Hepatocyte (in vitro differentiated cells): ENCODE measurements at places on chromosomes 1 and 21. TPM values are rescaled to one million over a fixed set of nuclear protein-coding genes. Genes with fewer than 3 reads are reported as not detected.
A peak's percentile ranks its signal among the peaks of the same experiment; 100 is the strongest.

UMODL1 gene
- 0.16 and 0.47 TPM in 2 replicates for total RNA-seq

DNA sequence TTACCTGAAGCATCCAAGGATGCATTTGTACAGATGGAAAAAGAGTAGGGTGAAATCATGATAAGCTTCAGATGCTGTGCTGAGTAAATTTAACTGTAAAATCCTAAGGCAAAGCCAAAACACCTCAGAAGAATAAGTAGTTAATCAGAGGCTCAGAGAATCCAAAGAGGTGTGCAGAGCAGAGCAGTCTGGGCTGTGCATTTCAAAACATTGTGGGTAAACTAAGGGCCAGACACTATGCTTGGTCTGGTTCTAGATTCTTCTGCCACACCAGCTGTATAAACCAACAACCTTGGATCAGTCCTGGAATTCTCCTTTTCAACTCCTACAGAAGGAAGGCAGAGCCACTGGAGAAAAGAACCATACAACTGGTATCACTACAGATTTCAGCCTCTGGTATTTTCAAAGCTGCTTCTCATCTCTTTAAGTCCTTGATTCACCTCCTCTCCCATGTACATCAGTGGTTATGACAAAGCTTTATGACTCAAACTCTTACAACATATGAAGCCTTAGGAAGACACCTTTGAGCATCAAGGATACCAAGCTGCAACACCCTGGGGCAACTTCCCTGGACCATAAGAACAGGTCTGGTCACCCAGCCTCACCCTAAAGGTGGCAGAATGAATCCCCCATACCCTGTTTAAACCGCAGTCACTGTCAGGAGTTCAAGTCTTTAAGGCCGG is 11.6 kb upstream of the HIPK1 start:
- no peaks in the 10 kb centered on the region for H3K4me1 ChIP-seq
- no peak for DNase-seq
- no peak overlapping the region for H3K4me3 ChIP-seq
- H3K27me3 ChIP-seq: no peaks in the 10 kb centered on the region
- no peak overlapping the region for H3K27ac ChIP-seq
- no peaks in the 10 kb centered on the region for H3K36me3 ChIP-seq

- peak overlapping the region; percentile 80 for H3K27ac ChIP-seq
- no peaks in the 10 kb centered on the region for H3K4me1 ChIP-seq
- H3K36me3 ChIP-seq: no peaks in the 10 kb centered on the region
These were observed 18.8 kb upstream of the SCCPDH start for GRCh38 chr1:246705368-246705767.

DNA sequence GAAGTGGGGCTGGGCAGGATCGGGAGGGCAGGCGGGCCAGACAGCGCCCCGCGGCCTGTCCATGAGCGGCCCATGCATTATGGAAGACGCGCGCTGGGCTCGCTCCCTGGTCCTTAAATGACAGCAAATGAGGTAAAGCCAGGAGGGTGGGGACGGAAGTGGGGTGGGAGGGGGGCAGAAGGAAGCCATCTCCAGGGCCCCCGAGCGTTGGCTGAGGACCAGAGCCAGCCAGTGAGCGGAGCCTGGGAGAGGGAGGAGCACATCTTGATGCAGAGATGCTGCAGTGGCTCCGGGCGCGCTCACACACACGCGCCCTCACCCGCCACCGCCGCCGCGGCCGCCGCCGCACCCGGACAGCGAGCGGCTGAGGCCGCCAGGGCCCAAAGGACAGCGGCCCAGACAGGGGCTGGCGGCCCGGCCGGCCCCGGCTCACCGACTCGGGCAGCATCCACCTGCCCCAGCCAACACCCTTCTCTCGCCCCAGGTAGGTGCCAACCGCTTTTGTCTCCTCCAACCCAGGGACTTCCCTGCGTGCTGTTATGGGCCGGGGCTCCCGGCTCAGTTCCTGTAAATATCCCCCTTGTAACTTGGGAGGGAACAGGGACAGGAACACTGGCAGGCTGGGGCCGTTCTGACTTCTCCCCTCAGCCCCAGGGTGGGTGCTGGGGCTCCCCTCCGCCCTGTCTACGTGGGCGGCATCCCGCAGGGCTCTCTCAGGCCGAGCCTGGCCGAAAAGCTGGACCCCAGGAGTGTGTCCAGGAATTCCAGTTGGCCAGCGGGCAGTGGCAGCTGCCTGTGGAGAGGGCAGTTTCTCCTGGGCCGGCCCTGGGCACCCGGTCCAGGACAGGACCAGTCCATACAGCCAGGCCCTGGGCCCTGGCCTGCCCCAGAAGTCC is at the start of gene CNTN2:
Gene CNTN2, plus strand, starts transcription at position 302 of the 896 bp plus-strand sequence. CDS start 9,974 bp downstream, outside the sequence.
- H3K27ac ChIP-seq: no peak within 1 kb of the TSS
- DNase-seq: peak; percentile 38

DNA sequence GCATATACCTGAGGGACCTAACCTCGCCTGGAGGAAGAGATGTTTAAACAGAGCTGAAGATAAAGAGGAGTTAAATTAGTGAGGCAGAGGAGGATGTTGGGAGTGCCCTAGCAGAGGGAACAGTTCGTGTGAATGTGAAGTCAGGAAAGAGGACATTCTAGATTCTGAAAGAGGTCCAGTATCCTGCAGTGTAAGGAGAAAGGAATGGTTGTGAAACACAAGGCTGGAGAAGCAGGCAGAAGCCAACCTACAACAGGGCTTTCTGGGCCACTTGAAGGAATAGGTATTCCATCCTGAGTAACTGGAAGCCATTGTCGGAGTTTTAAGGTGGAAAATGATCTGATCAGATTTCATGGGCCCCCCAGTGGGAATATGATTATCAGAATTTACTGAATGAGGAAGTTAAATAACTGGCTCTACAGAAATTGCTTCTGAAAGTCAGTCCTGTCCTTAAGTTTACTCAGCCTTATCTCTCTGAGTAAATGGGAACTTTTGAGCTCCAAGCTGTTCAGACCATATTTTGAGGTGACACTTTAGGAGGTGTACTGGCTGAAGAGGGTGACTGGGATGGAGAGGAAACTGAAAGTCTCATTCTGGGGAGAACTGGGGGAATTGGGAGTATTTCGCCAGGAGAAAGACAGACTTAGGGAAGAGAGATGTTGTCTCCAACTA is 24.4 kb upstream of the FAAH start:
- H3K27ac ChIP-seq: peak overlapping the region; percentile 28
- DNase-seq: no peak
- no peaks in the 10 kb centered on the region for H3K36me3 ChIP-seq

DNA sequence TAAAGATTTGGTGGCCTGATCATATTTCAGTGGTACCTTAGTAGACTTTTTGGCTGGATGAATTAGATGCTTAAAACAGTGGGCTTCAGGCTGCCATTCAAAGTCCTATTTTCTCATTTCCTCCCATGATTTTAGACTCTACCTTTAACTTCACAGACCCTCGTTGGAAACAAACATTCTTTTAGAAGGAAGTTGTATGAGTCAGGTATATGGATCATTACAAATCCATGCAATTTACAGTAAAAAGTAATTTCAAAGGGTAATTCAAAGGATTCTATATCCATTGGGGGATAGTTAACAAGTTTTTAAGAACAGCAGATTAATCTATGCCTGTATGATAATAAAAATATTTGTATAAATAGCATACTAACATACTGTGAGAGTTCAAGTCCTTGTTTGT is 216.9 kb upstream of the RRP15 start:
- H3K27ac ChIP-seq: no peak overlapping the region
- H3K4me3 ChIP-seq: no peak overlapping the region
- no peak for DNase-seq
- H3K36me3 ChIP-seq: no peaks in the 10 kb centered on the region

LIN28A gene
- total RNA-seq: 0.43 and 0.64 TPM in 2 replicates

GOLT1A gene
- 13.6 and 26.6 TPM in 2 replicates for total RNA-seq

GRCh38 chr1:192401825-192402224 is 85.0 kb downstream of the RGS21 start:
- H3K4me3 ChIP-seq: no peak overlapping the region
- H3K4me1 ChIP-seq: peaks cover 9% of the 10 kb centered on the region
- H3K36me3 ChIP-seq: no peaks in the 10 kb centered on the region

GRCh38 chr1:98733782-98734112 is 72.2 kb downstream of the SNX7 start:
- no peaks in the 10 kb centered on the region for H3K36me3 ChIP-seq
- DNase-seq: no peak

GRCh38 chr1:32031578-32032274 is 18.1 kb downstream of the KHDRBS1 start:
- H3K4me3 ChIP-seq: no peak overlapping the region
- H3K27me3 ChIP-seq: no peaks in the 10 kb centered on the region
- peaks cover 21% of the 10 kb centered on the region for H3K4me1 ChIP-seq
- H3K27ac ChIP-seq: peak overlapping the region; percentile 84
- peak; percentile 36 for DNase-seq

NEK2 gene
- total RNA-seq: 7.1 and 10.6 TPM in 2 replicates

DNA sequence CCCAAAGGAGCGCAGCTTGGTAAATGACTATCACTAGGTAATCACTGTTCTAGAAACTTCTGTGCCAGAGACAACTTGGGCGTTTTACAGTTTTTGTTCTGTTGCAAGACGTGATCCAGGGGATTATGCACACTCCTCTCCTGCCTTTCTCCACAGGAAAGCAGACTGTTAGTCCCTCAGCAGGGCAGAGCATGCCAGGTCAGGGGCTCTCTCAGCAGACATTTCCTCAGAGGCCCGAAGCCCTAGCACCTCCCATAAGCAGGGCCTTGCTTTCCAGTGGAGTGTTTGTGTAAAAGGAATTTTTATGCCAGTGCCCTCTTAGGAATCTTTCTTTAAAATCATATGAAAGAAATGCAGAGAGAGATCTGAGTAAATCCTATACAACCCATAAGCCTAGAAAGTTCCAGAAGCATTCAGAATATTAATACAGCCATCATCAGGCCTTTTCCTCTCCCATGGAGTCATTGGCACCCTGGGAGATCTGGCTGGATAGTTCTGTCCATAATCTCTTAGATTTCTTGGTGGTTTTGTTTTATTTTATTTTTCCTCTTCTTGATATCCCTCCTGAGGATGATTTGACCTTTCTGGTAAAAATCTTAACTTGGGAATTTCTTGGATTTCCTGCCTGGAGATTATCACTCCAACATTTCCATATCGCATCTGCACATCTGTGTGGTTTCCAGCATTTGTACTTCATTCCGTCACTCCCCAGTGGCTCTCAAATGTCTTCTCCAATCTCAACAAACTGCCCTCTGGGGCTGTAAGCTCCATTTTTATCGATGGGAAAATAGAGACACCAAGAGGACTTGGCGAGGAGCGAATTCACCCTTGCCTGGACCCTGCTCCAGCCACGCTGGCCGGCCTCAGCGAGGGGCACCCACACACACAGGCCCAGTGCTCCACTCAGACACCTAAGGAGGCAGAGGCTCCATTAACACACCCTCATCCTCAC is 116.1 kb downstream of the PSMG1 start:
- no peaks in the 10 kb centered on the region for H3K27me3 ChIP-seq
- H3K4me3 ChIP-seq: no peak overlapping the region
- H3K36me3 ChIP-seq: no peaks in the 10 kb centered on the region
- H3K4me1 ChIP-seq: peaks cover 23% of the 10 kb centered on the region
- peak; percentile 33 for DNase-seq
- peak overlapping the region; percentile 56 for H3K27ac ChIP-seq
